ENCODE measurements at places on chromosomes 6 and 20. TPM values are rescaled to one million over a fixed set of nuclear protein-coding genes. Genes with fewer than 3 reads are reported as not detected.

Gene MAS1
- not detected for polyA plus RNA-seq

Gene ABHD16B
- not detected for polyA plus RNA-seq

Gene BTNL2
- not detected for polyA plus RNA-seq

Gene TRMT6
- 37.4 TPM for polyA plus RNA-seq

Gene MAPK13
- polyA plus RNA-seq, result 0.63 TPM
